ENCODE measurements at places on chromosomes 7 and 10. TPM values are rescaled to one million over a fixed set of nuclear protein-coding genes. Genes with fewer than 3 reads are reported as not detected.
A peak's percentile ranks its signal among the peaks of the same experiment; 100 is the strongest.

- H3K27me3 ChIP-seq, result no peaks in the 10 kb centered on the region
- DNase-seq, result no peak
- no peaks in the 10 kb centered on the region for H3K36me3 ChIP-seq
Observed at GRCh38 chr7:50530766-50531165, 34.4 kb downstream of the DDC start.

DNA sequence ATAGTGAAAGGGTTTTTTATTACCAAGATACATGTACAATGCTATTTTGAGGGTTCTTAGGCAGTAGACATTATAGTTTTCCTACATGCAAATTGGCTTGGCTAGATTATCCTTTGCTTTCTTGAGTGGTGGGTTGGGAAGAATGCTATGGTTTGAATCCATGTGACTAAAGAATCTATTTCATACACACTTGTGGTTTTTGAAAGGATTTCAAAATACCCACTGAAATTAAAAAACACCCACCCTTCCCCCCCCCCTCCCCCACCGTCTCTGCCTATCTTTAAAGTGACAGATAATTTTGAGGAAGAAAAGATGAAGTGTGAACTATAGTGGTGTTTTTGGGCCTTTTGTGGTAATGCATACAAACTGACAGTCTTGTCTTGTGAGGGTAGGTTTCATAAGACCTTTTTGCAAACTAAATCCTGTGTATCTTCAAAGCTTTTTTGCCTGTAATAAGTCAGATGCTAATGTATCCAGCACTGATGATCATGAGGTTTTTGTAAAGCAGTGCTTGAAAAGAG is 90.9 kb downstream of the TPST1 start:
- no peak for DNase-seq
- H3K36me3 ChIP-seq, result peaks cover 17% of the 10 kb centered on the region
- H3K27me3 ChIP-seq, result no peaks in the 10 kb centered on the region
- H3K4me3 ChIP-seq, result no peak overlapping the region

The CALML3 gene
- not detected for total RNA-seq

GRCh38 chr10:119805702-119806230 is 66.9 kb downstream of the MCMBP start:
- H3K4me1 ChIP-seq, result no peaks in the 10 kb centered on the region
- H3K27ac ChIP-seq, result no peak overlapping the region
- H3K27me3 ChIP-seq, result no peaks in the 10 kb centered on the region
- H3K4me3 ChIP-seq, result no peak overlapping the region
- DNase-seq, result no peak

GRCh38 chr7:82699773-82700186 is 256.2 kb upstream of the CACNA2D1 start:
- no peaks in the 10 kb centered on the region for H3K36me3 ChIP-seq
- H3K4me1 ChIP-seq, result no peaks in the 10 kb centered on the region
- no peak overlapping the region for H3K27ac ChIP-seq
- H3K4me3 ChIP-seq, result no peak overlapping the region

DNA sequence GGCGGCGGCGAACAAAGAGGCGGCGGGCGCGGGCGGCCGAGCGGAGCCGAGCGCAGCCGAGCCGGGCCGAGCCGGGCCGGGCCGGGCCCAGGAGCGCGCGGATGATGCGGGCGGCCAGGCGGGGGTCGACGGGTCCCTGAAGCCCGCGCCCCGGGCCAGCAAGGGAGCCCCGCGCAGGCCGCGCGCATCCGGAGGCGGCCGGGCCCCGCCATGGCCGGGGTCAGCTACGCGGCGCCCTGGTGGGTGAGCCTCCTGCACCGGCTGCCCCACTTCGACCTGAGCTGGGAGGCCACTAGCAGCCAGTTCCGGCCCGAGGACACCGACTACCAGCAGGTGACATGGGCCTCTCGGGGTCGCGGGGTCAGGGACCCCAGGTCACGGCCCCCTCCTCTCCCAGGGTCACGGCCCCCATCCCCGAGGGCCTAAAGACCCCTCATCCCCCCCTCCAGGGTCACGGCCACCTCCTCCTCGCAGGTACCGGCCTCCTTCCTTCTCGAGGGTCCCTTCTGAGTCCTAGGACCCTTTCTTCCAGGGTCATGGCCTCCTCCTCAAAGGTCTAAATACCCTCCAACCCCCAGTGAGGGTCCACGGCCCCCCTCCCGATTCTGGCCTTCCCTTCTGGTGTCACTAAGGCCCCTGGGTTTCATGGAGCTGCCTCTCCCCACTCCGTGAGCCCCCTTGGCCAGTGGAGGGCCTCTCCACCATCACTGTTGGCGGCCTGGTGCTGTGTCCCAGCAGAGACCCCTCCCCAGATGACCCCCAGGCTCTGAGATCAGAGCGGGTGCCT is at the start of gene TTYH3:
TTYH3 (plus strand) TSS at position 41 of the 787 bp plus-strand sequence; CDS start at position 211, 170 bp downstream.
- no peak for DNase-seq
- H3K27me3 ChIP-seq, result no peaks in the 10 kb centered on the region
- peak within 1 kb of the TSS; percentile 93 for H3K4me3 ChIP-seq
- peaks cover 16% of the 10 kb centered on the region for H3K4me1 ChIP-seq
- peak within 1 kb of the TSS; percentile 86 for H3K27ac ChIP-seq

DNA sequence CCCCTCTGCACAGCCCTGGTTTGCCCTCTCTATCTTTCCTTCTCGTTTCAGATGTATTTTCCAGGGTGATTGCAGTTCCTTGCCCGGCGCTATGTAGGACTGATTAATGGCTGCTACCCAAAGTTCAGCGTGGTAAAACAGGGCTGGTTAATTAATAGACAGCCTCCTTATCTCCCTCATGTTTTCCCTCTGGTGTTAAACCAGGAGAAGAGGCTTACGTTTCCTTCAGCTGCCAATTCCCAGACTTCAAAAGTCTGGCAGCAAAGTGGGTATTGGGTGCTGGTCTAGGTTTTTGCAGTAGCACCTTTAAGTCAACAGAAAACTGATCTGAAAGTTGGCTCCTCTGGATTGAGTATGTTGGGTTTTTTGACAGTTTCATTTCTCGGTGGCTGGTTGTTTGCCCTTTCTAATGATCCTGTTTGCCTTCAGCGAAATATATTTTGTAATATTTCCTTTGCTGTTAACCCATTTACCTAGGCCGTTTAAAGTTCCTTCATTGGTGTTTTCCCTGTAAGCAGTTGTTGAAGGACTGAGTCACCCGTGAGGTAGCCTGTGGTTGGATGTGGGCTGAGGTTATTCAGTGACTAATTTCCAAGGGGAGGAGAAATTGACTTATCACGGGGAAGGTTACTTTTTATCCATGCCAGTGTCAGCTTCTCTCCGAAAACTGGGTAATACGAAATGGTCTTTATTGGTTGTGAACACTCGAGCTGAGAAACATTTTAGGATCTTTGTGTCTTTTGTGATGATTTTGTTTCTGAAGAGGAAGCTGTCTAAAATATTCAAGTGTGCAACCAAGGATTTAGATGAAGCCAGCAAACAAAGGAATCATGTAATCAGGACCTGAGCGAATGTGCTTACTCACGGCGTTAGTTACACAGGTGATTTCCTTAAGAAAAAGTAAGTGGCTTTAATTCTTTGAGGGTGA is 257.2 kb downstream of the KIAA1217 start:
- H3K27me3 ChIP-seq, result peaks cover 31% of the 10 kb centered on the region
- no peaks in the 10 kb centered on the region for H3K36me3 ChIP-seq
- H3K27ac ChIP-seq, result peak overlapping the region; percentile 79
- H3K4me3 ChIP-seq, result no peak overlapping the region
- H3K4me1 ChIP-seq, result peaks cover 30% of the 10 kb centered on the region

The FEZF1 gene
- not detected for total RNA-seq

DNA sequence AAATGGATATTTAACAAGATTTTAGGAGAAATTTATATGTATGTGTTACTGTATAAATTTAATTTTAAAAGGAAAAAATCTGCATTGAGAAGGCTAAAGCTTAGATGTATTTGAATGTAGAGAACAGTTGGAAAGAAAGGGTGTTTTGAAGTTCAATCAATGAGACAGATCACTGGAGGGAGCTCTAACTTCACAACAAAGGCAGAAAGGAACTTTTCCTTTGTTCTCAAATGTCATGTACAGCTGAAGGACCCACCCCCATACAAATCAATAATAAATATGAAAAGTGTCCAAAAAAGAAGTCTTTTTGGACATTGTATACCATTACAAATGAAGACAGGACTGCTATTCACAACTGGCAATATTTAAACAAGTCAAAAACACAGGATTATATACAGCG is 403.4 kb downstream of the DNAJB9 start:
- H3K27ac ChIP-seq, result no peak overlapping the region
- H3K4me3 ChIP-seq, result no peak overlapping the region
- DNase-seq, result no peak
- no peaks in the 10 kb centered on the region for H3K27me3 ChIP-seq
- H3K4me1 ChIP-seq, result no peaks in the 10 kb centered on the region

GRCh38 chr7:135706858-135707569 is 21.0 kb downstream of the SLC13A4 start:
- no peak overlapping the region for H3K4me3 ChIP-seq
- H3K4me1 ChIP-seq, result no peaks in the 10 kb centered on the region
- H3K36me3 ChIP-seq, result no peaks in the 10 kb centered on the region

The ZNF775 gene
- 3.7 TPM for total RNA-seq

- no peaks in the 10 kb centered on the region for H3K36me3 ChIP-seq
- H3K4me1 ChIP-seq, result no peaks in the 10 kb centered on the region
- H3K27me3 ChIP-seq, result peaks cover 1% of the 10 kb centered on the region
- H3K4me3 ChIP-seq, result no peak overlapping the region
- H3K27ac ChIP-seq, result no peak overlapping the region
Observed at GRCh38 chr10:120583424-120584108, 126.5 kb downstream of the PLPP4 start.

The COL13A1 gene
- total RNA-seq, result not detected

The RINT1 gene
- 31.2 TPM for total RNA-seq

DNA sequence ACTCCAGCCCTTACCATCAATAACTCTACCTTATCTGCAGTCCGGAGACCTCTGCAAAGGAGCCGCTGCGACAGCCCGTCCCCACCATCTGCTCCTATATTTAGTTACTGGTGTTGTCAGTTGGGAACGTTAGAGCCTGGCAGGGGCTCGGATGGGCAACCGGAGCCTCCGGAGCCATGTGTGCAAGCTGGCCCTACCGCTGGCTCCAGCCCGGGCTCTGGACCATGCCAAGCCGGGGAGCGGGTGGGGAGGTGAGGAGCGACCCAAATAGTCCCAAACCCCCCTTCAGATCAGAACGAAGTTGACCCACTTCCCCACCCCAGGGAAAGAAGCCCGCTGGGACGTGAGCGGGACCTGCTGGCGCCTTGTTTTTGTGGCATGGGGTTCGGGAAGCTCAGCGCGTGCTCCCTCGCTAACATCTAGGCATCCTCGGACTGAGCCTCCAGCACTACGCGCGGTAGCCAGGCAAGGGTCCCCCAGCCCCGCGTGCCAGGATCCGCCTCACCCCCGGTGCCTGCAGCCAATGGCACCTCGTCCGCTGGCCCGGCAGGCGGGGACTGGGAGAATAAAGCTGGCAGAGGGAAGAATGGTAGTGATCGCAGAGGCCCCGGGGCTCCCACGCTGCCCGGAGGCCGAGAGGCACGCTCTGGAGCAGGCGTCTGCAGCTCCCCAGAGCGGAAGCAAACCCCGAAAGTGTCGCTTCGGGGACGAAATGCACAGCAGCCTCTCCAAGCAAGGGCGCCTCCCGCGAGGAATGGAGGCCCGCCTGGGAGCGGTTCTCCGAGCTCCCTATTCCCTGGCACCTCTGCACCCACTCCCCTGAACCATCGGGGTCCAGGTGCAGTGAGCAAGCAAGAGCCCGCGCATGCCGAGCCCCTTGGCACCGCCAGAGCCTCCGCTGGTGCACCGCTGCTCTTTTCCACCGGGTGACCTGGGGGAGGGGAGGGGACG is 679 bp downstream of the LRRC20 start:
- H3K4me1 ChIP-seq, result peaks cover 8% of the 10 kb centered on the region
- peak overlapping the region; percentile 1 for H3K27ac ChIP-seq
- H3K36me3 ChIP-seq, result peaks cover 7% of the 10 kb centered on the region
- DNase-seq, result peak; percentile 50

GRCh38 chr7:127976056-127976737 is 55.0 kb downstream of the LRRC4 start:
- DNase-seq, result no peak
- peaks cover 2% of the 10 kb centered on the region for H3K4me1 ChIP-seq
- H3K36me3 ChIP-seq, result peaks cover 66% of the 10 kb centered on the region

DNA sequence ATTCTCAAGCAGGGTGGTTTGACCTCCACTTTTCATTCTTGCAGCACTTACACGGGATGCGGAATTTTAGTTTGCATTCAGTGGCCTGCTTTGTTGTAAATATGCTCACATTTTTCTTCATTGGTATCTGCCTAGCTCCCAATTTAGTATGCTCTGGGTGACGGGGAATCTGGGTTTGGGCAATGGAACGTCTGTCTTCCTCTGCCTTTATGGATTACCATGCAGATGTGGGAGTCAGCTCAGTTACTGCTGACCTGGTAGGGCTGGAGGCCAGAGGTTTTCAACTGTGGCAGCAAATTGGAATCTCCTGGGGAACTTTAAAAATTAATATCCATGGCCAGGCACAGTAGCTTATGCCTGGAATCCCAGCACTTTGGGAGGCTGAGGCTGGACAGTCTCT is 161.6 kb downstream of the CAMK1D start:
- H3K4me1 ChIP-seq, result peaks cover 42% of the 10 kb centered on the region
- peaks cover 4% of the 10 kb centered on the region for H3K36me3 ChIP-seq
- H3K27ac ChIP-seq, result no peak overlapping the region
- H3K4me3 ChIP-seq, result no peak overlapping the region
- DNase-seq, result no peak

The TBXAS1 gene
- total RNA-seq, result 1.5 TPM

The RASSF4 gene
- total RNA-seq, result 5.6 TPM

The PPP1R9A gene
- total RNA-seq, result 0.16 TPM

The SND1 gene
- total RNA-seq, result 192 TPM

GRCh38 chr7:108001764-108002725 is 916 bp downstream of the LAMB1 start:
- no peak overlapping the region for H3K27ac ChIP-seq
- H3K4me3 ChIP-seq, result peak overlapping the region; percentile 78
- H3K4me1 ChIP-seq, result peaks cover 22% of the 10 kb centered on the region

The CALCR gene
- not detected for total RNA-seq

- H3K4me1 ChIP-seq, result no peaks in the 10 kb centered on the region
- H3K4me3 ChIP-seq, result no peak overlapping the region
- no peak for DNase-seq
- no peaks in the 10 kb centered on the region for H3K36me3 ChIP-seq
Observed at GRCh38 chr10:33519130-33519860, 184.8 kb upstream of the NRP1 start.

The SPDYE2 gene
- not detected for total RNA-seq

The ABHD11 gene
- total RNA-seq, result 25.2 TPM

The AMPH gene
- not detected for total RNA-seq

DNA sequence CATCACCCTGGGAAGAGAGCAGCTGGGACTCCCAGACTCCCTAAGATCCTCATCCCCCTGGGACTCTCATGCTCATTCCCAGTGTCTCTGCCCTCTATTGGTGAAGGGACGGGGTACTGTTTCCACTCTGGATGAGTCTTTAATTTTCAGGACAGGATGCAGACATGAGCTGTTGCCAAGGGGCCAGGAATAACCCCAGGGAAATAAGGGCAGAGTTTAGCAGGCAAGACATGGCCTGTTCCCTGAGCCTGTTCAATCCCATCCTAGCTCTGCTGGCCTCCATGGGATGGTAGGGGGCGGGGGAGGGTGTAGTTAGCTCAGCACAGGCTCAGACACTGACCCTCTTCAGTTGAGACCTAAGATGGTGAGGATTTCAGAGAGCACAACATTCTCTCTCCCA is 14.0 kb downstream of the C10orf105 start:
- no peak overlapping the region for H3K4me3 ChIP-seq
- H3K27me3 ChIP-seq, result no peaks in the 10 kb centered on the region
- H3K27ac ChIP-seq, result no peak overlapping the region
- peaks cover 17% of the 10 kb centered on the region for H3K4me1 ChIP-seq
- no peak for DNase-seq

Data from activated naive CD8-positive, alpha-beta T cell treated with anti-CD3 and anti-CD28 coated beads for 36 hours (primary cell).